ENCODE measurements at places on chromosomes 1 and 21.

DNA sequence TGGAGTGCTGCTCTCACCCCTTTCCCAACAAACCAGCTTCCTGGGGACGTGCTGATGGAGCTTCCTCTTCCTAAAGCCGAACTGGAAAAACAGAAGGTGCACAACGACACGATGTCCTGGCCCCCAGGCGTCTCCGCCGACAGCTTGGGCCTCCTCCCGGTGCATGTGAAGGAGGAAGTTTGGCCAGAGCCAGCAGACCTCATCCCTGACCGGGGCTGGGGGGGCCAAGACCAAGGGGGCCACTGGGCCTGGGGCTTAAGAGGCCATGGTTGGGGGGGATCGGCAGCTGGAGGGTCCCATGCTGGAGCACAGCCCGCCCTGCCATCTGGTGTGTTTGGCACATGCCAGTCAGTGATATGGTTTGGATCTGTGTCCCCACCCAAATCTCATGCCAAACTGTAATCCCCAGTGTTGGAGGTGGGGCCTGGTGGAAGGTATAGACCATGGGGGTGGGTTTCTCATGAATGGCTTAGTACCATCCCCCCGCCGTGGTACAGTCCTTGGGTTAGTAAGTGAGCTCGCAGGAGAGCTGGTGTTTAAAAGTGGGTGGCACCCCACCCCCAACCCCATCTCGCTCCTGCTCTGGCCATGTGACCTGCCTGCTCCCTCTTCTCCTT lies 6.4 kb downstream of the HES4 start:
- DNase-seq, result no peak

- no peak for DNase-seq
Measured at GRCh38 chr21:29091033-29091432, 17.6 kb upstream of the CCT8 start.

- DNase-seq, result no peak
Measured at GRCh38 chr1:93519199-93519829, 71.4 kb downstream of the FNBP1L start.

DNA sequence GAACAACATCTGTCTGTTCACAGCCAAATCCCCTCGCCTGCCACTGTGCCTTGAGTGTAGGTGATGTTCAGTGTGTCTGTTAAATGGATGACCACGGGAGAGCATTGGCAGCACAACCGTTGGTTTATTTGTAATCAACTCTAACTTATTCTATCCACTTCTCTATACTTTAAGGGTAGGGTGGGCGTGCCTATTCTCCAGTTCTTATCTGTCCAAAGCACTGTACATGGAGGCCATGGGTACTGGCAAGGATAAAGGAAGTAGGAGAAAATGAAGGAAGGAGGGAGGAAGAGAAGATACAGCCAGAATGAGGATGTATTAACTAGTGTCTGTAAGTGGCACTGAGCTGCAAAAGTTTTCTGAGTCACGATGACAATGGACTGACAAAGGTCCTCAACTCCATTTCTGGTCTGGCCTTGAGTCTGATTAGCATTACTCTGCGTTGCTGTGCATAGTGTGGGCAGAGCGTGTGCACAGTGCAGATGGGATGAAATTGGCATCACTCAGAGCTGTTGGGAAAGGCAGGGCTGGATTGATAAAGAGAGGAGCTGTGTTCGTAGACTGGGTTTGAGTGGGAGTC lies 7.1 kb downstream of the RHOU start:
- no peak for DNase-seq

DNA sequence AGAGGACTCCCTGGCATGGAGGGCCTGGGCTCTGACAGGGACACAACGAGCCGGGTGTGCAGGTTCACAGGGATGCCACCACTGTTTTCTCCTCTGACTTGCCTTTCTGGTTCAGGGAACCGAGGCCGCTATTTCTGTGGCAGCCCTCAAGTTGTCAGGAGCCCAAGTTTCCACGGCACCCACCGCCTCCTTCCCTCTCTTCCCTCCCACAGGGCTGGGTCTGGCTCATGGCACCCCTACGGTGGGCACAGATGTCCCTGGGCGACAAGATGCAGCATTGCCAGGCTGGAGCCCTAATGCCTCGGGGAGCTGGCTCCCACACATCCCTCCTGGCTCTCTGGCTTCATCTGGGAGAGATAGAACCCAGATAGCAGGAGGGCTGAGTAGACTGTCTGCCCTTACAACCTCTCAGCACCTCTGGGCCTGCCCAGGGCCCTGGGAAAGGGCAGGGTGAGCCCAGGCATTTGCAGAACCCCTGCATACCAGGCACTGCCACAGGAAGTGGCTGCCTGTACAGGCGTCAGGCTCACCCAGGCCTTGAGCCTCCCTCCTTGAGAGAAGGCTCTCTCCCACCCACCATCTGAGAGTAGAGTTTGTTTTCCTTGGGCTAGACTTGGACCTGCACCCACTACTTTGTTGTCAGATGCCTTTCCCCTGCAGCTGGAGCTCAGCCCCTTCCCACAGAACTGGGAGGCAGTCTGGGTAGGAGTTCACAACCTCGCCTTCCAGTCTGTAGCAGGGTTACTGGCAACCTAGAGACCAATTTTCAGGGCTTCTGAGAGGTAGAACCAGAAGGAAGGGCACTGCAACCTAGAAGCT lies 20.5 kb downstream of the KCNC4 start:
- DNase-seq, result no peak

GRCh38 chr1:150268340-150268704 lies 494 bp downstream of the APH1A start:
- peak; percentile 28 for DNase-seq
